IMR-90 (cell line): ENCODE measurements at places on chromosomes 1 and 21. TPM values are rescaled to one million over a fixed set of nuclear protein-coding genes. Genes with fewer than 3 reads are reported as not detected.

DNA sequence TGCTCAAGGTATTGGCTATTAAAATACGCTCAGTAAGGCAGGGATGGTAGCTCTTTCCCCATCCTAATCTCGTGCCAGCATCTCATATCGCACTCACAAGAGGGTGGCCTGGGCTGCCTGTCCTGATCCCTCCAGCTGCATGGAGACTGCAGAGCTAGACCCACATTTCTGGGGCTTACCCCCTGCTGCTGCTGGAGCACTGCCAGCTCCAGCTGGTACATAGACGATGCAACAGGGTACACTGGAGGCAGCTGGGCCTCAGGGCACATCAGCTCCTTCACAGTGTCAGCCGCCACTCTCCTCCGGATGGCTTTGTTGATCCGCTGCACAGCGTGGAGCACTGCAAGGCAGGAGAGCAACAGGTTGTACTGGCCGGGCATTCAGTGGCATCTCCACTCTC, 16.0 kb downstream of the IQGAP3 start:
- peaks cover 1% of the 10 kb centered on the region; the same call in 1 of the 2 replicates for H3K4me1 ChIP-seq
- no peak overlapping the region for H3K4me3 ChIP-seq
- peaks cover 8% of the 10 kb centered on the region for H3K36me3 ChIP-seq
- H3K27me3 ChIP-seq = no peaks in the 10 kb centered on the region
- no peak overlapping the region for H3K27ac ChIP-seq

DNA sequence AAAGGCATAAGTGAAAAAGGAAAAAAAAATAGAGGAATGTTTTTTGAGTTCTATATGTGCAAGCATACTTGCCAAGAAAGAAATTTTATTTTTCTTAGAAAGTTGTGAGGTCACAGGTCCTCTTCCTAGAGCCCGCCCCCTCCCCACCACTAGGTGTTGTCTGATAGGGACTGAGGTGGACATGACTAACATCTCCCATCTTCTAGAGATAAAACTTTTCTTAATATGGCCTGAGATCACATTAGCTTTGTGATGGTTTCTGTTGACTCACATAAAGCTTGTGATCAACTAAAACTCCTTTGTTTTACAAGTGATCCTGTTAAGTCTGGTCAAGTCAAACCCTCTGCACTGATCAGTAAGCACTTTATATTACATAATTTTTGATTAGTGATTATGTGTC, 33.4 kb upstream of the CITED4 start:
- no peak overlapping the region for H3K27ac ChIP-seq
- no peaks in the 10 kb centered on the region for H3K27me3 ChIP-seq
- H3K36me3 ChIP-seq = no peaks in the 10 kb centered on the region

CFAP141 gene
- not detected in 2 replicates for total RNA-seq

DNA sequence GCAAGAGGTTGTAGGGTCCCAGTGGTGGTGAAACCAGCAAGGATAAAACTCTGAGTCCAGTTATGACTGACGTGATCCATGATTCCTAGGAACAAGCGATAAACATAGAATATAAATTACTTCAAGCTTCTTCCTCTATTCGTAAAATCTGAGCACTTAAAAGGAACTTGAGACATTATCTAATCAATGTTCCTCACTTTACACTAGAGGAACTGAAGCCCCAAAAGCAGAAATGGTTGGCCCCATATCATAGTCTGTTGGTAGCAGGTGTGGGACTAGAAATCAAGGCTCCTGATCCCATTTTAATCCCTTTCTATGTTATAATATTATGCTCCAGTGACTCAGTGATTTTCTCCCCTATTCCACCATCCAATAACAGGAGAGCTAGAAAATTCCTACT, 21.9 kb upstream of the MNDA start:
- no peaks in the 10 kb centered on the region for H3K27me3 ChIP-seq
- no peaks in the 10 kb centered on the region for H3K4me1 ChIP-seq
- no peaks in the 10 kb centered on the region for H3K36me3 ChIP-seq
- H3K27ac ChIP-seq = no peak overlapping the region

DNA sequence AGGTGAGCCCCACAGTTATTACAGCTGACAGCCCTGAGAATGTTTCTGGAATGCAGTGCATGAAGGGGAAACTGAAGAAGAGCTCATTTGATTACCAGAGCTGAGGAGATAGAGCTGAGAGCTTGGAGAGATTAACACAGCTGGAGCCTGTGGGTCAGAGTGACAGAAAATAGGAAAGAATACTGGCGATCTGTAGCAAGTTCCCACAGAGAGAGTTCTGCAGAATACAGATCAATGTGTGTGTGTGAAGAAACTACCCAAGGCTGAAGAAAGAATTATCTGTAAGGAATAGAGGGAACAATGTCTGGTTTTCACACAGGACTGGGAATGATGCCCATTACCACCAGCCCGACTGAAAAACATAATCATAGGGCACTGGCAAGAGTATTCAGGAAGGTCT, 103.6 kb upstream of the SNX7 start:
- H3K4me1 ChIP-seq = no peaks in the 10 kb centered on the region
- no peak overlapping the region for H3K4me3 ChIP-seq
- peaks cover 1% of the 10 kb centered on the region; the same call in 1 of the 2 replicates for H3K27me3 ChIP-seq
- DNase-seq = no peak

ABCG1 gene
- total RNA-seq = under 0.01 and 0.36 TPM in 2 replicates

RABGGTB gene
- total RNA-seq = 48.2 and 120 TPM in 2 replicates

DNA sequence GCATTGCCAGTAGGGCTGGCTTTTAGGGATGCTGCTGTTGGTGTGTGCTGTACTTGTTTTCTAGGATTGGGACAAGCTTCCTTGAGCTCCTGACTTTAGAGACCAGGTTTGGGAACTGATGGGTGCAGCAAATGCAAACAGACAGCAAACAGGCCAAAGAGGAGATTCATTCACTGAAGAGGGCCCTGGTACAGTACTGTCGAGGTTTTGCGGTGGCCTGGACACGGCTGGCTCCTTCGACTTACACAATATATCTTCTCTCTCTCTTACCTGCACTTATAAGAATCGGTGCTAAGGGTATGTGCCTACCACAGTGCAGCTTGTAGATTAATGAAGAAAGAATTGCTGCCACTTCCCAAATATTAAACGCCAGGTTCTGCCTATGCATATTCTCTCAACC, 44.6 kb downstream of the ATP1A1 start:
- no peaks in the 10 kb centered on the region for H3K27me3 ChIP-seq
- peak overlapping the region; percentile 86 for H3K4me3 ChIP-seq
- peaks cover 7% of the 10 kb centered on the region for H3K4me1 ChIP-seq
- H3K36me3 ChIP-seq = no peaks in the 10 kb centered on the region

GRCh38 chr1:100360790-100361510, 8.6 kb downstream of the CDC14A start:
- H3K27ac ChIP-seq = no peak overlapping the region
- no peak overlapping the region for H3K4me3 ChIP-seq
- peak; percentile 49 for DNase-seq

DNA sequence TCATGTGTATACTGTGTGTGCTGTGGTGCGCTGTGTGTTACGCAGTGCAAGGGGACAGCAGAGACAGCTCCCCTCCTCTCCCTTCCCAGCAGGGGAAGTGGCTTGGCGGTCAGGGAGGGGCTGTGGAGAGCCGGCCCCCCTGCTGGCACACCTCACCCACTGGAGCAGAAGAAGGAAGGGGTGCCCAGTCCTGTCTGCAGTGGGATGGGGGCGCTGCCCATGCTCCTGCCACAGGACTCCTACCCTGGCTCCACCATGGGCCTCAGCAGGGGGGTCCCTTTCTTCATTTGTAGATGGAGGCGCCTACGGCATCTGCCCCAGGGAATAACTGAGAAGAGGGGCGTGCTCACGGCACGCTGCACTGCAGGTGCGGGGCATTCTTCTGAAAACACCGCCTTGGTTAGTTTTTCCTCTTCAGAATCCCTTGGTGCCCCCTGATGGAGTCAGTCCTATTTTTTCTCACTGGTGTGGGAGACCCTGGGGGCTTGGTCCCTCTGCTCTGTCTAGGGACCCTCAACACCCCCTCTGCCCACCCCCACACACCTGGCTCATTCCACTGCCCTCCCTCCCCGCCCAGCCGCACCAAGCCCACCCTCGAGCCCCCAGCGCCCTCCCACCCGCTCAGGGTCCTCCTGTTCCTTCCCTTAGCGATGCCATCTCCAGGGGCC, 13.8 kb upstream of the LDLRAP1 start:
- no peaks in the 10 kb centered on the region for H3K4me1 ChIP-seq
- H3K36me3 ChIP-seq = no peaks in the 10 kb centered on the region
- no peak overlapping the region for H3K27ac ChIP-seq
- H3K4me3 ChIP-seq = no peak overlapping the region
- DNase-seq = no peak
- H3K27me3 ChIP-seq = peaks cover 21% of the 10 kb centered on the region

- peaks cover 34% of the 10 kb centered on the region for H3K4me1 ChIP-seq
- H3K27ac ChIP-seq = 0 out of 2 replicates have a peak overlapping the region, but pooled peaks have one; percentile 10
- no peak overlapping the region for H3K4me3 ChIP-seq
- no peaks in the 10 kb centered on the region for H3K27me3 ChIP-seq
- no peaks in the 10 kb centered on the region for H3K36me3 ChIP-seq
- no peak for DNase-seq
Observed at GRCh38 chr1:234958706-234959657, 169.7 kb downstream of the TOMM20 start.

TSPEAR gene
- not detected in 2 replicates for total RNA-seq
